ENCODE measurements at places on chromosomes 6 and 20.
A peak's percentile ranks its signal among the peaks of the same experiment; 100 is the strongest.

DNA sequence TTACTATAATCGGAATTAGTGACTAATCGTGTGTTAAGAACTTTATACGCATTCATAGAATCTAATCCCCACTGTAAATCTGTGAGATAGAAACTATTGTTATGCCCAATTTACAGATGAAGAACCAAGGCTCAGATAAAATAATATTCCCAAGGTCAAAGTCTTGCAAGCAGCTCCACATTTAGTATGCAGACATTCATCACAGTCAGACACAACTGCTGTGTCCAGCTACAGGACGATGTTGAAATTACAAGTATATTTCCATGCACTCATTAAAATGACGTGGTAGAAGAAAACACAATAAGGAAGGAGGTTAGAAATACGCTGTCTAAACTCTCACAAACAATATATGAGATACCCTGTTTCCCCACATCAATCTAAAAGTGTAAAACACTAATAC, 82.5 kb downstream of the PREX1 start:
- H3K27me3 ChIP-seq, result no peaks in the 10 kb centered on the region
- DNase-seq, result no peak
- H3K4me1 ChIP-seq, result no peaks in the 10 kb centered on the region
- peaks cover 23% of the 10 kb centered on the region for H3K36me3 ChIP-seq
- no peak overlapping the region for H3K27ac ChIP-seq

- no peak overlapping the region for H3K4me3 ChIP-seq
- no peaks in the 10 kb centered on the region for H3K27me3 ChIP-seq
- peak; percentile 3 for DNase-seq
- H3K4me1 ChIP-seq, result no peaks in the 10 kb centered on the region
- H3K27ac ChIP-seq, result no peak overlapping the region
These were observed 242.3 kb downstream of the TBX18 start for GRCh38 chr6:84522135-84522549.

GRCh38 chr6:1993042-1993441, 252.4 kb downstream of the GMDS start:
- no peak overlapping the region for H3K27ac ChIP-seq
- no peak for DNase-seq
- no peak overlapping the region for H3K4me3 ChIP-seq
- no peaks in the 10 kb centered on the region for H3K36me3 ChIP-seq
- no peaks in the 10 kb centered on the region for H3K27me3 ChIP-seq
- no peaks in the 10 kb centered on the region for H3K4me1 ChIP-seq

DNA sequence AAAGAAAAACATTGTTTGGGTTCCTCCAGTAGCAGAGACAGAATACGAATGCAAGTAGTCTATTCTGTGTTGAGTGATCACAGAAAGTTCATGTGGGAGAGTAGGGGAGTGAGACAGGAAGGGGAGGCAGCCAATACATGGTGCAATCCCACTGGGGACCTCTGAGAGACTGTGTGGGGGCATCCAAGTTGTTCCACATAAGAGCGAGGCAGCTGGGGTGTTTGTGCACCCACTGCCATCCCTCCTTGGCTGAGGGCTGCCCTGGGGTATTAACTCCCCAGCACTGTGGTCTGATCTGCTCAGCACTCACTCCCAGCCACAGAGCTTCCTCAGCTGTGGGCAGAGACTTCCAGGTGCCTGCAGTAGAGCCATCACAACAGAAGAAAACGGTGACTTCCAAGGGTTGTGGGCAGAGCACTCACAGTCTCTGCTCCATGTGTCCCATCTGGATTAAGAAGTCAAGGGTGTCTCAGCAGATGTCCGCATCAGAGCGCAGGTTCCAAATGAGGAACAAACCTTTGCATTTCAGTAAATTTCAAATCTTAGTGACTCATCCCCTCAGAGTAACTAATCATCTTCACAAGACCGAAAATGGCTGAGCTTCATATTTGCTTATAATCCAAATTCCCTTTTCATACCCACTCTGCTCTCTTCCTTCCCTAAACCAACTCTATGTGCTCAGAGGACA, 101.9 kb upstream of the NAA20 start:
- no peaks in the 10 kb centered on the region for H3K36me3 ChIP-seq
- no peak overlapping the region for H3K4me3 ChIP-seq
- peaks cover 11% of the 10 kb centered on the region for H3K4me1 ChIP-seq
- peak overlapping the region; percentile 22 for H3K27ac ChIP-seq

GRCh38 chr6:153002613-153003365, at the start of gene MTRF1L:
MTRF1L (minus strand) TSS chr6:153002709; CDS start chr6:153002685, 24 bp downstream.
- H3K4me3 ChIP-seq, result peak within 1 kb of the TSS; percentile 75
- H3K27me3 ChIP-seq, result no peaks in the 10 kb centered on the region
- peak within 1 kb of the TSS; percentile 82 for H3K27ac ChIP-seq
- DNase-seq, result peak; percentile 80
- no peaks in the 10 kb centered on the region for H3K36me3 ChIP-seq

GRCh38 chr6:44529146-44529905, 141.8 kb downstream of the CDC5L start:
- no peak for DNase-seq
- no peaks in the 10 kb centered on the region for H3K27me3 ChIP-seq
- H3K36me3 ChIP-seq, result no peaks in the 10 kb centered on the region
- no peaks in the 10 kb centered on the region for H3K4me1 ChIP-seq
- no peak overlapping the region for H3K4me3 ChIP-seq
- H3K27ac ChIP-seq, result no peak overlapping the region

- DNase-seq, result no peak
- no peak overlapping the region for H3K27ac ChIP-seq
- no peaks in the 10 kb centered on the region for H3K27me3 ChIP-seq
- H3K4me1 ChIP-seq, result no peaks in the 10 kb centered on the region
These were observed 109.5 kb downstream of the B3GAT2 start for GRCh38 chr6:70847106-70848084.

GRCh38 chr6:82570083-82570482, 206.5 kb downstream of the TPBG start:
- no peak for DNase-seq
- no peaks in the 10 kb centered on the region for H3K36me3 ChIP-seq
- H3K4me3 ChIP-seq, result no peak overlapping the region
- H3K4me1 ChIP-seq, result no peaks in the 10 kb centered on the region
- no peaks in the 10 kb centered on the region for H3K27me3 ChIP-seq

GRCh38 chr6:128310451-128310850, 209.9 kb downstream of the PTPRK start:
- H3K27me3 ChIP-seq, result no peaks in the 10 kb centered on the region
- H3K4me3 ChIP-seq, result no peak overlapping the region
- no peaks in the 10 kb centered on the region for H3K4me1 ChIP-seq
- no peak for DNase-seq
- H3K36me3 ChIP-seq, result no peaks in the 10 kb centered on the region

DNA sequence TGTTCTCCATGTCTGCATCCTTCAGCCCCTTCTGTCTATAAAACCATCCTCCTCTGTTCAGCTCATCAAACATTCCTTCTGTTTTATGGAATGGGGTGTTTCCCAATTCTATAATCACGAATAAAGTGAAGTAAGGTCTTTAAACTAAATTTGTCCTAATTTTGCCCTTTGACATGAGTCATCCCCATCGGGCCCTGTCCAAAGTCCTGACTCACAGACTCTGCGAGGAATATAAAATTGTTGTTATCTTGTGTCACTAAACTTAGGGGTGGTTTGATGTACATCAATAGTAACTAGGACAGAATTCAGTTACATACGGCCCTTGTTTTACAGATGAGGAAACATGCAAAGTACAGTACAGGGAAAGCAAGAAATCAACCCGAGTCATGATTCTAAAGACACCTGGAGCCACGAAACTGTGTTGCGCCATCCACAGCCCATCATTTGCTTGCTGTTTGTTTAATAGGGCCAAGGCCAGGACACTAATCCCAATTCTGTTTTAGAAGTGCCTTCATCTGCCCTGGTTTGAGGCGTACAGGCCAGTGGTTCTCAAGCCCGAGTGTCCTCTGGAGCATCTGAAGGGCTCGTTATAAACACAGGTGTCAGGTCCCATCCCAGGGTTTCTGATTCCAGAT, 2.8 kb downstream of the ACSS1 start:
- DNase-seq, result no peak
- H3K27ac ChIP-seq, result peak overlapping the region; percentile 93
- H3K36me3 ChIP-seq, result no peaks in the 10 kb centered on the region
- no peak overlapping the region for H3K4me3 ChIP-seq

DNA sequence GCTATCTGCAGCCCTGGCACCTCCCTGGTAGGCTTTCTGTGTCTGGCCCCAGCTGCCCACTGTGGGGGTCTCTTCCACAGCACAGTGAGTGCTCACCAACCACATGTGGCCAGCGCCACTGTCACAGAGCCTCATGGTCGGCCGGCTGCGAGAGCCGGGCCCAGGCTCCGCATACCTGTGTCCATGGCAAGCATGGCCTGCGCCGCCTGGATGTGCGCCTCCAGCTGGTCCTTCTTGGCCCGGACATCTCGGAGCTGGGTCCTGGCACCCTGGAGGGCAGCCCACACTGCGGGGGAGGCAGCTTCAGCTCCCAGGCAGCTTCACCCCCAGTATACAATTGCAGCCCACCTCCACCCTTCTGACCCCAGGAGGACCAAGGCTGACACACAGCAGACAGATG, 13.0 kb downstream of the ADRM1 start:
- no peaks in the 10 kb centered on the region for H3K4me1 ChIP-seq
- H3K27me3 ChIP-seq, result no peaks in the 10 kb centered on the region

GRCh38 chr6:24972311-24972958, 36.7 kb upstream of the RIPOR2 start:
- no peaks in the 10 kb centered on the region for H3K4me1 ChIP-seq
- no peak overlapping the region for H3K27ac ChIP-seq
- no peaks in the 10 kb centered on the region for H3K27me3 ChIP-seq
- H3K4me3 ChIP-seq, result no peak overlapping the region
- no peaks in the 10 kb centered on the region for H3K36me3 ChIP-seq
- DNase-seq, result no peak

DNA sequence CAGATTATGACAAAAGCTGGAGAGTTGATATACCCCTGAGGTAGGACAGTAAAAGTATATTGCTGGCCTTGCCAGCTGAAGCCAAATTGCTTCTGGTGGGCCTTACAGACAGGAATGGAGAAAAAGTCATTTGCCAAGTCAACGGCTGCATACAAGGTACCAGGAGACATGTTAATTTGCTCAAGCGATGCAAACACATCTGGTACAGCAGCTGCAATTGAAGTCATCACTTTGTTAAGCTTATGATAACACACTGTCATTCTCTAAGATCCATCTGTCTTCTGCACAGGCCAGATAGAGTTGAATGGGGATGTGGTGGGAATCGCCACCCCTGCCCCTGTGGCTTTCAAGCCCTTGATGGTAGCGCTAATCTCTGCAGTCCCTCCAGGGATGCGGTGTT, 40.4 kb upstream of the POPDC3 start:
- H3K4me3 ChIP-seq, result no peak overlapping the region
- DNase-seq, result no peak
- no peaks in the 10 kb centered on the region for H3K4me1 ChIP-seq
- no peaks in the 10 kb centered on the region for H3K36me3 ChIP-seq
- H3K27me3 ChIP-seq, result no peaks in the 10 kb centered on the region
- H3K27ac ChIP-seq, result no peak overlapping the region

DNA sequence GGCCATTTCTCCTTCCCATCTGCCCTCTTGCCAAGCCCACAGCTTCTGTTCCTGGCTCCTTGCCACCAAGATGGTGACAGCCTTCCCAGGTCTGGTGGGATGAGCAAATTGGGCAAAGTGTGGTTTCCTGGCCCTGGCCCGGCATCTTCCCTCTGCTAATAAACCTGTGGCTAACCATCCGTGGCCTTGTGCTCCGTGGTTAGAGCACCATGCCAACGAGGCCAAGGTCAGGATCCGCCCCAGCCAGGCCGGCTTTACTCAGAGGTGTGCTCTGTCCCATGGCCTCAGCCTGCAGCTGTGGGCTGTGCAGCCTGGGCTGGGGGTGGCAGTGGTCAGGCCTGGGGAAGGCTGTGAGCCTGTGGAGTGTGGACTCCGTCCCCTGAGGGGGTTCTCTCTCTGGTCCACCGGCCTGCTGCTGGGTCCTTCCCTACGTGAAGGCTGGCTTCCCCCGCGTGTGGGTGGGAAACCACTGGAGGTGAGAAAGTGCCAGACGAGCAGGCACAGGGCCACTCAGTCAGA, 117.4 kb downstream of the VEGFA start:
- no peak overlapping the region for H3K27ac ChIP-seq
- no peaks in the 10 kb centered on the region for H3K27me3 ChIP-seq
- no peak overlapping the region for H3K4me3 ChIP-seq

DNA sequence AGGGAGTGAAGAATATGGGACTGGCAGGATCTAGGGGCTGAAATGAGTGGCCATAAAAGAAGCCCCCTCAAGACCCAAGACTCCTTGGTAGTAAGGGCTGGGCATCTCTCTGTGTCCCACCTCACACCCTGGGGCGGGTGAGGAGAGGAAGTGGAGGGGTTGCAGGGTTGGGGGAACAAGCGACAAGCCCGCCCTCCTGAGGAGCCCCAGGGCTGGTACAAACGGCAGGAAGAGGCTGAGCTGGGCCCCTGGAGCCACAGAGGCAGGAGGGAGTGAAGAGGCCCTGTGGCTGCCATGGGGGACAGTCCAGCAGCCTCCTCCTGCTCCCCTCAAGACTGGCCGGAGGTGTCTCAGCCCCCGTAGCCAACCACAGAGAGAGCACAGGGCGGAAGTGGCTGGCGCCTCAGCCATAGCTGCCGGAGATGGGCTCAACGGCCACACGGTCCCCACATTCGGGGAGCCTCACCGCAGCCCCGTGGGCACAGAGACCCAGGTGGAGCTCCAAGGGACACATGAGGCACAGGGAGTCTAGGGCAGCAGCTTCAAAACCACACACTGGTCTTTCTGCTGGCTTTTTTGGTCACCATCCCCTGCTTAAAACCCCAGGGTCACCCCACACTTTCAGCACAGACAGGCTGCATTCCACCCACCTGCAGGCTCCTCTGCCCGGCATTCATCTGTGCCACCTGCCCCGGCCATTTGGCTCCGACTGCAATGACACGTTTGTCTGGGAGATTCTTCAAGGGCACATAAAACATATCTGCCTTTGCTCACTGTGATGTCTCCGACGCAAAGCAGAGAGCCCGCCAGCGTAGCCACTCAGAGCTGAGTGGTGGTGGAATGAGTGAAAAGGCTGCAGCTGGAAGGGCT, 524 bp downstream of the C20orf203 start:
- no peak for DNase-seq
- peaks cover 2% of the 10 kb centered on the region for H3K4me1 ChIP-seq
- H3K36me3 ChIP-seq, result no peaks in the 10 kb centered on the region
- no peak overlapping the region for H3K4me3 ChIP-seq
- H3K27me3 ChIP-seq, result no peaks in the 10 kb centered on the region
